ENCODE measurements at places on chromosomes 2 and 18. TPM values are rescaled to one million over a fixed set of nuclear protein-coding genes. Genes with fewer than 3 reads are reported as not detected.

The DYNAP gene
- not detected for total RNA-seq

The CMPK2 gene
- total RNA-seq: 84.0 TPM

The VSNL1 gene
- total RNA-seq: not detected

GRCh38 chr2:2472881-2473280, 141.8 kb upstream of the MYT1L start:
- H3K4me1 ChIP-seq: no peaks in the 10 kb centered on the region
- H3K4me3 ChIP-seq: no peak overlapping the region
- no peak for DNase-seq
- H3K27me3 ChIP-seq: no peaks in the 10 kb centered on the region

DNA sequence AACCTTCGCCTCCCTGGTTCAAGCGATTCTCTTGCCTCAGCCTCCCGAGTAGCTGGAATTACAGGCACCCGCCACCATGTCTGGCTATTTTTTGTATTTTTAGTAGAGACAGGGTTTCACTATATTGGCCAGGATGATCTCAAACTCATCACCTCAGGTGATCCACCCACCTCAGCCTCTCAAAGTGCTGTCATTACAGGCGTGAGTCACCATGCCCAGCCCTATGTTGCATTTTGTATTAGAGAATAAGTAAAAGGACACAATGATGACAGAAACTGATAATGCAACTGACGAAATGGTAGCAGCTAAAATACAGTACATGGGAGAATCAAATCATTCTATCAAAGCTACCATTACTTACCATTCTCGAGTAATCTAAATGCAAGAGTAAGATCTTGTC, 276.7 kb downstream of the DSEL start:
- DNase-seq: no peak
- no peaks in the 10 kb centered on the region for H3K36me3 ChIP-seq
- no peak overlapping the region for H3K27ac ChIP-seq
- H3K4me1 ChIP-seq: peaks cover 21% of the 10 kb centered on the region
- H3K27me3 ChIP-seq: no peaks in the 10 kb centered on the region

DNA sequence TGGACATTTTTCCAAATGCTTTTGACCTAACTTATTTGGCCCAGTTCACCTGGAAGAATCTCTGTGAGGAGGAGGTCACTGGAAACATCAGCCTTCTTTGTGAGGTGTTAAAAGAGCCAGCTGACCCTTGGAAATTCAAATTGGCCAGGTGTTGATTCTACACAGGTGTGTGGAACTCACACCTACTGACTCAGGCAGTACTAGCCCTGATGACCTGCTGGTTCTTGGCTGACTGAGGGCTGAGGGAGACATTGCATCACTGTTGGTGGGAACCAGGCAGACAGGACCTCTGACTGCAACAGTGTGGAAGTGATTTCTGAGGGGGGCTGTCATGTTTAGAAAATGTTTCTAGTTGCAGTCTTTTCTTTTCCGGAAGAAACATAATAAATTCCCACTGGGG, 242.2 kb upstream of the LRRTM1 start:
- H3K4me1 ChIP-seq: no peaks in the 10 kb centered on the region
- no peaks in the 10 kb centered on the region for H3K27me3 ChIP-seq
- no peaks in the 10 kb centered on the region for H3K36me3 ChIP-seq
- DNase-seq: no peak
- H3K27ac ChIP-seq: no peak overlapping the region

DNA sequence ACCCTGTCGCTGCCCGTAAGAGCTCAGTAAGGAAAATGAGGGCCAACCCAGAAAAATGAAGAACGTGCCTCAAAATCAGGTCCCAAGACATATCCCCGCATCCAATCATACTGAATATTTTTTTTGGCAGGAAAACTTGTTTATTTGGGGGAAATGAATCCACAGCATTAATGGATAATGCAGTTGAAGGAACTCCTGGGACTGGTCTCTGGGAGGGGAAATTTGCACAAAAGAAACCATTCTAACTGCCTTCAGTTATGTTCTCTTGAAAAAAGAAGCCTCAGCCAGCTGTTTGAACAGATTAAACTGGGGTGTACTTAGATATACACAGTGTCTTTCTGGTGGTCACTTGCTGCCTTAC, 61.3 kb downstream of the SPRED2 start:
- no peak overlapping the region for H3K27ac ChIP-seq
- no peak for DNase-seq
- peaks cover 3% of the 10 kb centered on the region for H3K27me3 ChIP-seq

- H3K27ac ChIP-seq: no peak overlapping the region
- H3K4me3 ChIP-seq: no peak overlapping the region
- H3K36me3 ChIP-seq: no peaks in the 10 kb centered on the region
Measured at GRCh38 chr2:142758973-142759372, 118.5 kb upstream of the KYNU start.

DNA sequence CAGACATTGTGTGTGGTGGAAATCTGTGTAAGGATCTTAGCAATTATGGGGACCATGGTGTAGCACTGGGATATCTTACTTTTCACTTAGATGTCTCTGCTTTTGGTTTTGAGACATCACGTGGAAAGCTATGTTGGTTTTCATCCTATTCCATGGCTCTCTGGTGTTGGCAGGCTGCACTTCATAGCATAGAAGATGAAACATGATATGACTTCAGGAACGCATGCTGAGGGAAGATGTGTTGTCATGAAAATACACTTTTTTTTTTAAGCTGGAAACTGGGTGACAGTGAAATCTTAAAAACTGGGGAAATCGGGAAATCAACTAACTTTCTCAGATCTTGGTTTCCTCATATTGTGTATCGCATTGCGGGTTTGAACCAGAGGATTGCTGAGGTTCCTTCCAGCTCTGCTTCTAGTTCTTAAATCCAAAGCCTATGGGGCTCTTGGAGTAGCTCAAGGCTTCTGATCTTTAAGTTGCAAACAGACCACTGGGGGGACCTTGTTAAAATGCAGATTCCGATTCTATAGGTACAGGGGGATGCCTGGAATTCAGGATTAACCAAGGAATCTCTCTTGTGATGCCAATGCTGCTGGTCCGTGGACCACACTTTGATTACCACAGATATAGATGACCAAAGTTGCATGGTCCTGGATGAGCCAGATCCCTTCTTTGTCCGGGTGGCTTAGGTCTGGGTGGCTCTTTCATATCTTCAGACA, 160.7 kb downstream of the SH3RF3 start:
- no peaks in the 10 kb centered on the region for H3K36me3 ChIP-seq
- H3K4me1 ChIP-seq: peaks cover 2% of the 10 kb centered on the region
- DNase-seq: no peak
- H3K4me3 ChIP-seq: no peak overlapping the region
- H3K27ac ChIP-seq: no peak overlapping the region

Data from activated CD8-positive, alpha-beta T cell treated with anti-CD3 and anti-CD28 coated beads, Interleukin-2, amount 10 ng/mL, durations not matched to agents 7 days and 5 days (primary cell).